ENCODE measurements at places on chromosomes 3 and 15. TPM values are rescaled to one million over a fixed set of nuclear protein-coding genes. Genes with fewer than 3 reads are reported as not detected.

DNA sequence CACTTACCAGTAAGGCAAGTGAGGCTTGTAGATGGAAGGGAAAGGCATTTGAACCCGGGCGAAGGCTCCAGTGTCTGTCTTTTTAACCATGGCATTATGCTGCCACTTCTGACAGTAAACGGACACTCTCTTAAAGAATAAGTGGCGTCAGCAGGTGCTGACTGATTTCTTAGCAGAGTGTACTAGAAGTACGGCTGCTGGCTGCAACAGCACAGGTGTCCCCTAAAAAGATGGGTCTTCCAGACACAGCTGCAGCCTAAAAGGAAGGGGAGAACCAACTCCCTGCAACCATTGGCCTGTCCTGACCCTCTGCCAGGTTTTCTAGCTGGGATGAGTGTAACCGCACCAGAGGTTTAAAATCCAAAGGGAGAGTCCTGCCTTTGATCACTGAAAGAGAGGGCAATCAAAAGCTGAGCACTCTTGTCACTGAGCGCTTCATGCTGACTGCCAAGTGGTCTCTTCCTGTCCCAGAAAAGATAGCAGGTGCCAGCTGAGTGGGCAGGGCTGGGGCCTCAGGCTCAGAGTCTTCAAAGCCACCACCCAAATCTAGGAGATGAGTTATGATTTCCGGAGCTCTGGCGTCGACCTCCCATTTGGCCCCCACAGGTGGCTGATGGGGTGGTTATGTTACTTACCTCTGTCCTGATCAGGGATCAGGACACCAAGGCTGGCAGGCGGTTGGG, 255.8 kb downstream of the SLCO3A1 start:
- H3K4me1 ChIP-seq: no peaks in the 10 kb centered on the region
- no peaks in the 10 kb centered on the region for H3K36me3 ChIP-seq
- H3K27me3 ChIP-seq: no peaks in the 10 kb centered on the region
- H3K4me3 ChIP-seq: no peak overlapping the region
- H3K27ac ChIP-seq: no peak overlapping the region

- H3K4me1 ChIP-seq: no peaks in the 10 kb centered on the region
- no peaks in the 10 kb centered on the region for H3K27me3 ChIP-seq
- H3K36me3 ChIP-seq: no peaks in the 10 kb centered on the region
Observed at GRCh38 chr15:48855501-48856440, 22.2 kb upstream of the EID1 start.

DNA sequence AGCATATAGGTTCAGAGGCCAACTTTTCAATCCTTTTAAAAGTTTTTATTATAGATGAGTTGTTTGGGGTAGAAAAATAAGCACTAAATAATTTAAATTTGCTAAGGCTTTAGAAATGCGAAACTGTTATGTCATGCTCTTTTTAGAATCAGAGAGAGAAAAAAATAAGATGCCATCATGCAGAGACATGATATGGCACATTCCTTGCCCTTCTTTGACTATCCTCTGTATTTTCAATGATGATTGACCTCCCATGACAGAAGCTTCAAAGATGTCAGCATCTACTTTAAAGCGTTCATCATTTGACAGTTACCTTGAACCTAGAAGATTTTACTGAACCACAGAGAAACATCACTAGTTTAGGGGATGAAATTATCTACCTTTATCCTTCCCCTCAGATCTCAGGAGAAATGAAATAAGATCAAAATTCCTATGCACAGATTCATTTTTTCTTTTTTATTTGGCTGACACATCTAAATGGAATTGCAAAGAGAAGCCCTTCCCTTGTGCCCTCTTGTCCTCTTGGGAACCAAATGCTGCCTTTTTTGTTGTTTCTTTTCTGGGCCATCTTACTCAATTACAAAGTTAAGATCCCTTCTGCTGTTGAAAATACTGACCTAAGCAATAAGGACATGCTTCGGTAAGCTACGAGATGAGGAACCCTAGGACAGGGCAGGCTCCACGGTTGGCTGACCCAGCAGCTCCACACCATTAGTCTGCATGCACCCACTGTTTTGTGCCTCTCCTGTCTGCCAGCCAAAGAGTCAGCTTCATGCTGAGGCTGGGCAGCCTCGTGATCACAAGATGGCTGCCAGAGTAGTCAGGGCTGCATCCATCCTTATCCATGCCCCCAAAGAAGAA, 289.7 kb upstream of the TPM1 start:
- H3K4me1 ChIP-seq: peaks cover 85% of the 10 kb centered on the region
- H3K36me3 ChIP-seq: no peaks in the 10 kb centered on the region
- no peak overlapping the region for H3K4me3 ChIP-seq
- peak overlapping the region; percentile 29 for H3K27ac ChIP-seq

- no peaks in the 10 kb centered on the region for H3K27me3 ChIP-seq
- H3K36me3 ChIP-seq: no peaks in the 10 kb centered on the region
- H3K4me1 ChIP-seq: peaks cover 30% of the 10 kb centered on the region
Observed at GRCh38 chr15:44295750-44296431, 7.4 kb downstream of the GOLM2 start.

- peaks cover 9% of the 10 kb centered on the region for H3K4me1 ChIP-seq
- no peak for DNase-seq
- H3K36me3 ChIP-seq: no peaks in the 10 kb centered on the region
- H3K4me3 ChIP-seq: no peak overlapping the region
Observed at GRCh38 chr3:12752809-12753208, 6.2 kb downstream of the TMEM40 start.

- H3K4me3 ChIP-seq: no peak within 1 kb of the TSS
- H3K27ac ChIP-seq: no peak within 1 kb of the TSS
- peaks cover 2% of the 10 kb centered on the region for H3K36me3 ChIP-seq
- no peaks in the 10 kb centered on the region for H3K4me1 ChIP-seq
Observed at GRCh38 chr15:52191207-52191606, at the start of gene GNB5. Gene GNB5 (minus strand): TSS chr15:52191392. CDS start chr15:52184676, 6,716 bp downstream.

DNA sequence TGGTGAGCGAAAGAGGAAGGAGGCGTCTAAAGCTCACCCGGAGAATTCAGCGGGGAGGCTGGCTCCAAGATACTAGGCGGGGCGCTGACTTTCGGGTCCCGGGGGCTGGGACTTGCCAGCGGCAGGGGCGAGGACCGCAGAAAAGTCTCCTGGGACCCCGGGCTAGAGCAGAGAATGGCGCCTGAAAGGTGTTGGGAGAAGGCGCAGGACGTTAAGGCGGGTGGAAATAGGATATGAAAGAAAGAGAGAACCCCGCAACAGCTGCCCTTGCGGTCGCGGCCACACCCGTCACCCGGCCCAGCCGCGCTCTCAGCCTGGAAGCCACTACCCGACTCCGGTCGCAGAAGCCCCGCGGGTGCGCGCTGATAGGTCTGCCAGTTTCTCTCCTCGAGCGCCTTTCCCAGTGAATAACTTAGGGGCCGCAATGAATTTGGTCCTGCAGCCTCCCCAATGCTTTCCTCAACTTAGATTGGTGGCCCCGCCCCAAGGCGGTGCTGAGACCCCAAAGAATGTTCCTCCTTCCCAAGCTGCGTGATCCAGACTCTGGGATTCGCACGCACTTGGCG, 604 bp downstream of the LTK start:
- peak overlapping the region; percentile 15 for H3K4me3 ChIP-seq
- peaks cover 18% of the 10 kb centered on the region for H3K27me3 ChIP-seq
- no peak overlapping the region for H3K27ac ChIP-seq
- no peak for DNase-seq
- H3K36me3 ChIP-seq: no peaks in the 10 kb centered on the region

DNA sequence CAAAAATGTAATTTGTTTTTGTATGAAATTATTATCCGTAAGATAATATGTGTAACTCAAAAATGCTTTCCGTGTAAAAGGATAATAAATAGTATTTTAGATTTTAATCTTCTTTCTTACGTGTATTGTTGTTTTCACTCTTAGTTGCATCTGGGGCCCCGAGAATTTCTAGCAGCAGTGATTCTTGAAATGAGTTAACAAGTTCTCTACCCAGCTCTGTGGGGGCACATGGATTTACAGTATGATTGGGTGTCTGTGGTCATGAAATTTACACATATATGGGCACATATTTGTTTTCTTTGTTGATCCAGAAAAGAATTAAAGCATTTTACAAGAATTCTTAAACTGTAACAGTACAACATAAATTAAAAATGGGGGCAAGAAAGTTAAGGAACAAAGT, 145.9 kb upstream of the LRRFIP2 start:
- H3K27ac ChIP-seq: no peak overlapping the region
- peaks cover 37% of the 10 kb centered on the region for H3K4me1 ChIP-seq
- DNase-seq: no peak
- H3K27me3 ChIP-seq: no peaks in the 10 kb centered on the region
- no peak overlapping the region for H3K4me3 ChIP-seq

DNA sequence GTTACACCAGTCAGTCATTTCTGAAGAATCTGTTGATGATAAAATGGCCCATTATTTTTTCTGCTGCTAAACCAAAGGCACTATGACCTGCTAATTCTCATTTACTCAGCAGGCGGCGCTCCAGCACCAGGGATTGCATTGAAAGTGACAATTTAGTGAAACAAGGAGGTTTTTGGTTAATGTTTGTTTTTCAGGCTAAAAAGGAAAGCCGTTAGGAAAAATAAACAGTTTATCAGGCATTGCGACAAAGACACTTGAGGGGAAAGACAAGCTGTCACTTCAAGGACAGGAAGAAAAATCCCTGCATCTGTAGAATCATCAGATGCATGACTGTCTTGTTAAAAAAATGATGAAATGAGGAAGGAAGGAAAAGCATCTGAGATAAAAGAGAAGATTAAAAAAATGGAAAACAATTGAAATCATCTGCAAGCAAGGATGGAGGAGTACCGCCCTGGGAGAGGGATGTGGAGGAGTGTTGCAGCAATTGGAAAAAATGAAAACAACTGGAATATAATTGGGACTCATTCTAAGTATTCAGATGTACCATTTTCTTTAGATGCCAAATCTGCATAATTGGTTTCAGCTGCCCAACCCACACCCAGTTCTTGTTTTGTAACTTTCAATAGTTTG, 54.0 kb downstream of the NR1D2 start:
- H3K36me3 ChIP-seq: no peaks in the 10 kb centered on the region
- peak; percentile 74 for DNase-seq
- no peaks in the 10 kb centered on the region for H3K27me3 ChIP-seq
- H3K27ac ChIP-seq: no peak overlapping the region
- no peaks in the 10 kb centered on the region for H3K4me1 ChIP-seq

DNA sequence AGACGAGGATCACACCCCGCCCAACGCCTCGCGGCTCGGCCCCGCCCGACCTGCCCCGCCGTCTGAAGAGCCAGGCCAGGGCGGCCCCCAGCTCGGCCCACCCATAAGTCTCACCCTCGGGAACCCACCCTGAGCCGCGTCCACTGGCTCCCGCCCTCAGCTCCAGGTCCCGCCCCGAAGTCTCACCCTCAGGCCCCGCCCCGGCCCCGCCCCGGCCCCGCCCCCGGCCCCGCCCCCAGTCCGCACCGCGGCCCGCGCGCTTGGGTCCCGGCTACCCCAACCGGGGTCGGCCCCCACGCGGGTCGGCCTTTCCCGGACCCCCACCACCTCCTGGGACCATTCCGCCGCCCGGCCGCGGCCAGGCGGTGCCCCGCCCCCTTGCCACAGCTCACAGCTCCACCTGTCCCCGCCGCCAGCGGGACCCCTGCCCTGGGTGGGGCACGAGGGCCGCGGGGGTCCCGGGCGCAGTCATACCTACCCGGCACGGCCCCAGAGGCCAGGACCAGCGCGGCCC, 489 bp downstream of the CSPG5 start:
- peaks cover 15% of the 10 kb centered on the region for H3K4me1 ChIP-seq
- DNase-seq: peak; percentile 13
- no peaks in the 10 kb centered on the region for H3K27me3 ChIP-seq
- H3K27ac ChIP-seq: no peak overlapping the region

DNA sequence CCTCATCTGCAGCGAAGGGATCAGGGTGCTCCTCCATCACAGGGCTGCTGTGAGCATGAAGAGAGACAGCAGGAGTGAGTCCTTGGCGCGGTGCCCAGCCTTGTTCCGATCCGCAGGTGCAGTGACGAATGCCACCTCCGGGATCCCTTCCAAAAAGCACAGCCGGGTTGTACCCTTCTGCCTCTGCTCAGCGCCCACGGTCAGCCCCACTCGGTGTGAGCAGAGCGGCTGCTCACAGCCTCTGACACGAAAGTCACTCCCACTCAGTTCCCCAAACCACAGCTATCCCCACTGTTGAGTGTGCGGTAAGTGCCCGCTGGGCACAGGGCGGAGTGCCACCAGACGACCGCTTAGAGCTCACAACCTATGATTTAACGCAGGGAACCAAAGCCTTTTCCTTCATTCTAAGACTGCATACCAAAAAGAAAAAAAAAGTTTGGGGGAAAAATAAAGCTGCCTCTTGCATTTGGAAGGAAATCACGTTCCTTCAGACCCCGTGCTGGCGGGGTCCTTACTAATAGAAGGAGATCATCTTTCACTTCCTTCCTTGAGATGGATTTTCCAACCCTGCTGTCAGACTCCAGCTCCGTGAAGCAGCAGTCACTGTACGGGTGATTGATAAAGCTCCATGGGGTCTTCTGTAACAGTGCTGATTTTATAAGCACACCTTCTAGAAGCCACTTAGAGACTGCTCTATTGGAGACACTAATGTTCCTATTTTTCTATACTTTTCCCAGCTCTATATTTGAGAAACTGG, 34.7 kb upstream of the TUBGCP5 start:
- DNase-seq: peak; percentile 79
- H3K27ac ChIP-seq: no peak overlapping the region
- no peak overlapping the region for H3K4me3 ChIP-seq
- H3K4me1 ChIP-seq: no peaks in the 10 kb centered on the region
- no peaks in the 10 kb centered on the region for H3K36me3 ChIP-seq
- no peaks in the 10 kb centered on the region for H3K27me3 ChIP-seq

Gene MSL2
- 52.6 TPM for total RNA-seq

Gene SEMA5B
- total RNA-seq: 0.59 TPM

Gene FANCI
- 0.67 TPM for total RNA-seq

Gene THAP10
- 4.8 TPM for total RNA-seq

Gene PDCD6IP
- total RNA-seq: 153 TPM

Gene GOLGA6B
- not detected for total RNA-seq

Measured in thyroid gland (tissue), 4 donors.